Muscle of leg (tissue), 16 donors: ENCODE measurements at places on chromosomes 11 and 22. TPM values are rescaled to one million over a fixed set of nuclear protein-coding genes. Genes with fewer than 3 reads are reported as not detected.

- peaks cover 72% of the 10 kb centered on the region for H3K4me1 ChIP-seq
- peak overlapping the region; percentile 97 for H3K27ac ChIP-seq
- no peaks in the 10 kb centered on the region for H3K27me3 ChIP-seq
- H3K4me3 ChIP-seq, result no peak overlapping the region
- DNase-seq, result peak; percentile 98
Observed at GRCh38 chr11:62400760-62401159, 18.1 kb upstream of the SCGB1A1 start.

DNA sequence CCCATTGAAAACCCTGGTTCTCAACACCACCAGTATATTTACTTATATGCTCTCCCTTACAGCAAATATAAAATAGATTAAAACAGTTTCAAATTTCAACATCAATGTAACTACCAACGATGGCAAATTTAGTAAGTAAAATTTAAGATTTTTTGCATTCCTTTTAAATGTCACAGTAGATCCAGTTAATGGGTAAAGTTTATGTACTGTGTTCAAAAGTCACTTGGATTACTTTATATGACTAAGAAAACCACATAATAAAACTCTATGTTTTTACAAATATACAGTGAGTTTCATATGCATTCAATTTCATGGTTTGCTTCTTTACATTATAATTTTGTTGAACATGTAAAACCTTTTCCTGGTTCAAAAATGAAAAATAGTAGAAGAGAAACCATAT, 364.6 kb downstream of the AASDHPPT start:
- H3K27ac ChIP-seq, result no peak overlapping the region
- no peaks in the 10 kb centered on the region for H3K36me3 ChIP-seq
- no peaks in the 10 kb centered on the region for H3K27me3 ChIP-seq
- no peak overlapping the region for H3K4me3 ChIP-seq

DNA sequence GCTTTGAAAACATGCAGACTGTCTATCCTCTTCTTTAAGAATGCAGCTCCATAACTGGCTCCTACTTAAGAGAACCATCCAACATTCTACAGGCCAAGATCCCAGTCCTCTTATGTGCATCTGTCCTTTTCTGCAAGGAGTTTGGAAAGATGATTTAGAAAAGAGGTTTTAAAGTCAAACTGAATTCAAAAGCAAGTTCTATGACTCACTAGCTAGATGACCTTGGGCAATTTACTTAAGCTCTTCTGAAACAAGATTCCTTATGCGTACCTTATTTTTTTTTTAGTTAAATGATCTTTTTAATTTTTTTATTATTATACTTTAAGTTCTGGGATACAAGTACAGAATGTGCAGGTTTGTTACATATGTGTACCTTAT, 29.2 kb downstream of the GUCY1A2 start:
- peaks cover 14% of the 10 kb centered on the region for H3K4me1 ChIP-seq
- H3K4me3 ChIP-seq, result no peak overlapping the region
- H3K36me3 ChIP-seq, result no peaks in the 10 kb centered on the region
- DNase-seq, result peak; percentile 15
- no peaks in the 10 kb centered on the region for H3K27me3 ChIP-seq

GRCh38 chr11:132475026-132475425, 1057.3 kb downstream of the OPCML start:
- no peak overlapping the region for H3K27ac ChIP-seq
- no peaks in the 10 kb centered on the region for H3K36me3 ChIP-seq
- peaks cover 19% of the 10 kb centered on the region for H3K4me1 ChIP-seq
- no peak for DNase-seq
- no peaks in the 10 kb centered on the region for H3K27me3 ChIP-seq

- no peak overlapping the region for H3K27ac ChIP-seq
- no peak for DNase-seq
- H3K27me3 ChIP-seq, result no peaks in the 10 kb centered on the region
Observed at GRCh38 chr11:86816251-86816726, 15.9 kb downstream of the PRSS23 start.

- DNase-seq, result no peak
- peaks cover 5% of the 10 kb centered on the region for H3K27me3 ChIP-seq
- H3K27ac ChIP-seq, result no peak overlapping the region
Observed at GRCh38 chr11:13053255-13053917, 44.3 kb downstream of the RASSF10 start.

DNA sequence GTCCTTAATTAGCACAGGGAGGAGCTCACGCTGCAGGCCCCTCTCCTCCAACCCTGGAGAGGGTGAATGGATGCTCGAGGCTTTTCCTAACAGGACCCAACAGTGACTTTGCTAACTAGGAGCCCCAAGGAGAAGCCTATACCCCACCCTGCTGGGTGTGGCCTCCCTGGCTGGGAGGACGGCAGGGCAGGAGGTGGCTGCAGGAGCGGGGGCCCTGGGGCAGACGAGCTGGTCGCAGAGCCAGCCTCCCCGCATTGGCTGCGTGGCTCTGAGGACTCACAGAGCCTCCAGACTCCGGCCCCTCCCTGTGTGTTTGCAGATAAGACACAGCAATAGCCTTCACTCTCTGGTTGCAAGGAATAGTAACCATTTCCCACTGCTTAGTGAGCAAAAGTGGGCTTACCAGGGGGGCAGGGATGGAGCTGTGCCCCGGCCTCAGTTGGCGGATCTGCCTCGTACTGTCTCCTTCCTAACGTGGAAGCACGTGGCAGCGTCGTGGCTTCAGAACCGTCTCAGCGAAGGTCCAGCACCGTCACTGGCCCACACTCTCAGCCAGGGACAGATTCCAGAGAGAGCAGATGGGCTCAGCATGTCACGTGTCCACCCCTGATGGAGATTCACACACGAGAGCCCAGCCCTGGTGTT, 1087.5 kb downstream of the BRD1 start:
- no peak overlapping the region for H3K27ac ChIP-seq
- no peak for DNase-seq
- H3K36me3 ChIP-seq, result no peaks in the 10 kb centered on the region
- no peaks in the 10 kb centered on the region for H3K27me3 ChIP-seq
- H3K4me3 ChIP-seq, result no peak overlapping the region

DNA sequence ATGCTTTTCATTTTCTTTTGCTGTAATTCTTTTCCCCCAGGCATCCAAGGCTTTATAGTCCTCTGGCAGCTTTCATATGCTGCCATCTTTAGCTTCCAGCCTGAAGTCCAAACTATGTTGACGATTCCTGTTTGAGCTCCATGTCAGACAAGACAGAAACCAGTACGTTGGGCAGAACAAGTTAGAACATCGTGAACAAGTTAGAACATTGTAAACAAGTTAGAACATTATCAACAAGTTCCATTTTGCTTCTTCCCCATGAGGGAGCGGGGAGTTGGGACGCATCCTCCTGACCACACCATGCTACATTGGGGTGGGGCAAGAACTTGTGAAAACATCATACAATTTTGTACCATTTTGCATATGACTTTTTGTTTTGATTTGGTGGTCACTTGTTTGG, 23.9 kb downstream of the GLB1L2 start:
- no peaks in the 10 kb centered on the region for H3K36me3 ChIP-seq
- peaks cover 5% of the 10 kb centered on the region for H3K27me3 ChIP-seq
- H3K27ac ChIP-seq, result no peak overlapping the region
- H3K4me3 ChIP-seq, result no peak overlapping the region
- H3K4me1 ChIP-seq, result no peaks in the 10 kb centered on the region

DNA sequence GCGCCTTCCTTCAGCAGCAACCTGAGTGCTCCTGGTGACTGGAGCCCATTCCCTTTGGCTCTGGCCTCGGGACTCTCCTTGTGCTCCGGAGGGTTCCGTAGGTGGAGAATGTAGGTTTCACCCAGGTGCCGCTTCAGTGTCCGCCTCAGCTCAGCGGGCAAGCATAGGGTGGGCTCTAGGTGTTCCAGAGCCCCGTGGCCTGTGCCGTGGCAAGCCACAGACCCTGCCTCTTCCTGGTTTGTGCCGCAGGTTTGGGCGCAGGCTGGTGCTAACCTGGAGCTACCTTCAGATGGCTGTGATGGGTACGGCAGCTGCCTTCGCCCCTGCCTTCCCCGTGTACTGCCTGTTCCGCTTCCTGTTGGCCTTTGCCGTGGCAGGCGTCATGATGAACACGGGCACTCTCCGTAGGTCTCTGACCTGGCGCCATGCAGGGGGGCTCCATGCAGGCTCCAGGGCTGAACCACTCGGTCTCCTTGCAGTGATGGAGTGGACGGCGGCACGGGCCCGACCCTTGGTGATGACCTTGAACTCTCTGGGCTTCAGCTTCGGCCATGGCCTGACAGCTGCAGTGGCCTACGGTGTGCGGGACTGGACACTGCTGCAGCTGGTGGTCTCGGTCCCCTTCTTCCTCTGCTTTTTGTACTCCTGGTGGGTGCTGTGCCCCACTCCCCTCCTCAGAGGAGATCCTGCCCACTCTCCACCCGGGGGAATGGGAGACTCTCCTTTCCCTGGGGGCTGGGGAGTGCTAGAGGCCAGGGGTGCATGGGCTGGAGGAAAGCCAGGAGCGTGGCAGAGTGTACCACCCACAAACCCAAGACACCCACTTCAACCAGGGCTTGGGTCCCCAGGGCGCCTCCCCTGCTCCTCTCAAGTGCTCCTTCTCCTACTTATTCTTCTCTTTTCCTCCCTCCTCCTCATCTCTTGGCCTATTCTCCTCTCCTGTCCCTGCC, 2.4 kb downstream of the SLC22A12 start:
- H3K27me3 ChIP-seq, result peaks cover 8% of the 10 kb centered on the region
- H3K36me3 ChIP-seq, result no peaks in the 10 kb centered on the region
- no peaks in the 10 kb centered on the region for H3K4me1 ChIP-seq
- no peak overlapping the region for H3K27ac ChIP-seq
- no peak overlapping the region for H3K4me3 ChIP-seq

- H3K4me1 ChIP-seq, result peaks cover 8% of the 10 kb centered on the region
- H3K36me3 ChIP-seq, result no peaks in the 10 kb centered on the region
- H3K27ac ChIP-seq, result no peak overlapping the region
- peaks cover 5% of the 10 kb centered on the region for H3K27me3 ChIP-seq
Observed at GRCh38 chr22:35034963-35035362, 31.0 kb upstream of the ISX start.

DNA sequence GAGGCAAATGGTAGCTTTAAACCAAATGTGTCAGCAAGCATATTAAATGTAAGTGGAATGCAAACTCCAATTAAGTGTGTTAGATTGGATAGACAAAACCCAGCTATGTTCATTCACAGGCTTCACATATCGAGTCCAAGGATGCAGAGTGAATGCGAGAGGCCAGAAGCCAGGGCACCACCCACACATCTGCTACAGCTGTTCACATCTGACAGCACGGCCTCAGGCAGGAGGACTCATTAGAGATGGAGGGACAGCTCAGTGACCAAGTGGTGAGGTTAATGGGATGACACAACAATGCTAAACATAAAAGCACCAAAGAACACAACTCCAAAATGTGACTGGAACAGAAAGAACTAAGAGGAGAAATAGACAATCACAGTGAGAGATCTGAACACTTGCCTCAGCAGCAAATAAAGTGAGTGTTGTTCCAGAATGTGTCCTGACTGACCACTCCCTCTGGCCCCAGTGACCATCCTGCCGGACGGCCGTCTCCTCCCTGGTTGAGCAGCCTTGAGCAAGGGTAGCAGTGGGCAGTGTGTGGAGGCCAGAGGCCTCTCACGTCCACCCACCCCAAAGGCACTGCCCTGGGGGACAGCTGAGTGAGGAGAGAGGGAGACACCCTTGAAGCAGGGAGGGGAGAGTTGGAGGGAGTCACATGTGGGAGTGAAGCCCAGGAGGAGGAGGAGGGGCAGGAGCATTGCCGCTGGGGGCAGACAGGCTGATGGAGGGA, 23.8 kb downstream of the ALG12 start:
- H3K27ac ChIP-seq, result no peak overlapping the region
- H3K4me1 ChIP-seq, result no peaks in the 10 kb centered on the region
- H3K36me3 ChIP-seq, result peaks cover 19% of the 10 kb centered on the region
- H3K27me3 ChIP-seq, result no peaks in the 10 kb centered on the region

- DNase-seq, result peak; percentile 15
- no peaks in the 10 kb centered on the region for H3K36me3 ChIP-seq
- H3K27ac ChIP-seq, result no peak overlapping the region
- H3K27me3 ChIP-seq, result peaks cover 40% of the 10 kb centered on the region
- H3K4me1 ChIP-seq, result peaks cover 20% of the 10 kb centered on the region
Observed at GRCh38 chr11:17014833-17015626, 816 bp upstream of the PLEKHA7 start.

- no peak for DNase-seq
- H3K4me3 ChIP-seq, result no peak overlapping the region
- H3K27ac ChIP-seq, result no peak overlapping the region
- no peaks in the 10 kb centered on the region for H3K36me3 ChIP-seq
- H3K27me3 ChIP-seq, result no peaks in the 10 kb centered on the region
- no peaks in the 10 kb centered on the region for H3K4me1 ChIP-seq
Observed at GRCh38 chr11:4433856-4434255, 15.2 kb upstream of the OR52K2 start.

DNA sequence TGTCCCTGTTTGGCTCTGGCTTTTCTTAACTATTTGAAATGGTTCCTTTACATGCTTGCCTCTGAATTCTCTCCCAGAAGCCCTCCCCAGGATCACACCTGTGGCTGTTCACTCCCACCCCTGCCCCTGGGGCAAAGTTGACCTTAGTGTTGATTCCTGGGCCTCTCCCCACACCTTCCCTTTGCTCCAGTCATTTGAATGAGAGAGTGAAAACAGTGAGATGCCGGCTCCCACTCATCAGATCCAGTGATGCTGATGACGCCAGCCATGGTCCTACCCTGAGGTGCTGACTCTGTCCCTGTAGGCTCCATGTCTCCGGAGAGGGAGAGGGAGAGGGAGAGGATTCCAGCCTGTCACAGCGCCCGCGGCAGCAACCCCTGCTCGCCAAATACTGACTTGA, 40.7 kb downstream of the LRP5 start:
- DNase-seq, result no peak
- no peaks in the 10 kb centered on the region for H3K27me3 ChIP-seq
- H3K36me3 ChIP-seq, result peaks cover 44% of the 10 kb centered on the region
- H3K4me1 ChIP-seq, result peaks cover 29% of the 10 kb centered on the region

DNA sequence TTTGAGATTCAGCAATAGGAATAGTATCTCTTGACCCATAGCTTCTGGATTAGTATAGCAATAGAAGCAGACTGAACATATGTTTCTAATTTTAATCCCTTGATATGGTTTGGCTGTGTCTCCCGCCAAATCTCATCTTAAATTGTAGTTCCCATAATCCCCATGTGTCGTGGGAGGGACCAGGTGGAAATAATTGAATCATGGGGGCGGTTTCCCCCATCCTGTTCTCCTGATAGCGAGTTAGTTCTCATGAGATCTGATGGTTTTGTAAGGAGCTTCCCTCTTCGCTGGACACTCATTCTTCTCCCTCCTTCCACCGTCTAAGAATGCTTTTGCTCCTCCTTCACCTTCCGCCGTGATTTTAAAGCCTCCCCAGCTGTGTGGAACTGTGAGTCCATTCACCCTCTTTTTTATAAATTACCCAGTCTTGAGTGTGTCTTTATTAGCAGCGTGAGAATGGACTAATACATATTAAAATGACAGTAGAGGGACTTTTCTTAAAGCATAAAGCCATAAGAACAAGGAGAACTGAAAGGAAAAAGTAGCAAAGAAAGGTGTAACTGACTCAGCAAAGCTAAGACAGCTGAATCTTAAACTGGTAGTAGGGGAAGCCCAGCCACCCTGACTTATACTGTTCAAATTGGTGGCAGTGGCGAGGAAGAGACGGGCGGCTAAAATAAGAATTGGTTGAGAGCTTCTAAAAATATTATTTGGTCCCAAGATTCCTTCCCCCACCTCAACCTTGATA, 20.3 kb upstream of the SLN start:
- H3K27me3 ChIP-seq, result no peaks in the 10 kb centered on the region
- no peaks in the 10 kb centered on the region for H3K4me1 ChIP-seq
- peak; percentile 69 for DNase-seq
- H3K36me3 ChIP-seq, result no peaks in the 10 kb centered on the region
- peak overlapping the region; percentile 2 for H3K4me3 ChIP-seq

XKR3 gene
- not detected for total RNA-seq

UQCR10 gene
- 185 TPM for total RNA-seq

FLRT1 gene
- total RNA-seq, result 1.2 TPM

GRM5 gene
- 0.04 TPM for total RNA-seq

CASP5 gene
- total RNA-seq, result 0.09 TPM

CNTF gene
- 0.89 TPM for total RNA-seq

KRTAP5-11 gene
- not detected for total RNA-seq

ZDHHC8 gene
- 13.7 TPM for total RNA-seq
